ENCODE measurements at places on chromosomes 6 and 20.

DNA sequence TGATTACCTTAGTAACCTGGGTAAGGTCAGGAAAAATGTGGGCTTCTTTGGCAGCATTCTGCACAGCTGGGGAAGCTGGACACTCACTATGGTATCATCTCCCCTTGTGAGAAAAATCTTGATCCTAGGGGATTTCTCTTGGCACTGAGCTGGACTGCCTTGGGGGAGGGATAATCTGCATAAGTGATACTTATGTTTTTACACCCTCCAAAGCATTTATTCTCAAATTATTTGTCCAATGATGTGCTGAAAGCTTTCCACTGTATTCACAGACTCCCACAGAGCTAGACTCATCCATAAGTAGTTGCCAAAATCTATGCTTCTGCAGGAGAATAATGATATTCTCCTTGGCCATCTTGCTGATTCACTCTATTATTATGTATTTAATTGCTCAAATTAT is 121.5 kb upstream of the CNR1 start:
- DNase-seq: no peak

GRCh38 chr6:5582762-5583161 is 321.4 kb downstream of the FARS2 start:
- no peak for DNase-seq

DNA sequence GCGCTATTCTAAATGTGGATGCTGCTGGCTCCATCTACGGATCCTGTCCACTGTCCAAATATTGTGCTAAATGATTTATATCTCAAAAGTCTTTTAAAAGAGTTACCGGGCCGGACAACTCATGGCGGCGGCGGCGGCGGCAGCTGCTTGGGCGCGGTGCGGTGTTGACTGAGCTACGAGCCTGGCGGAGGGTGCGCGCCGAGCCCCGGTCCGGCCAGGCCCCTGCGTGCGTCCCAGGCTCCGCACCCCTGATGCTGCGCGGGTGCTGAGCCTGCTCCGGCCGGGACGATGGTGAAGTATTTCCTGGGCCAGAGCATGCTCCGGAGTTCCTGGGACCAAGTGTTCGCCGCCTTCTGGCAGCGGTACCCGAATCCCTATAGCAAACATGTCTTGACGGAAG is 303.4 kb downstream of the CENPW start:
- DNase-seq: no peak

DNA sequence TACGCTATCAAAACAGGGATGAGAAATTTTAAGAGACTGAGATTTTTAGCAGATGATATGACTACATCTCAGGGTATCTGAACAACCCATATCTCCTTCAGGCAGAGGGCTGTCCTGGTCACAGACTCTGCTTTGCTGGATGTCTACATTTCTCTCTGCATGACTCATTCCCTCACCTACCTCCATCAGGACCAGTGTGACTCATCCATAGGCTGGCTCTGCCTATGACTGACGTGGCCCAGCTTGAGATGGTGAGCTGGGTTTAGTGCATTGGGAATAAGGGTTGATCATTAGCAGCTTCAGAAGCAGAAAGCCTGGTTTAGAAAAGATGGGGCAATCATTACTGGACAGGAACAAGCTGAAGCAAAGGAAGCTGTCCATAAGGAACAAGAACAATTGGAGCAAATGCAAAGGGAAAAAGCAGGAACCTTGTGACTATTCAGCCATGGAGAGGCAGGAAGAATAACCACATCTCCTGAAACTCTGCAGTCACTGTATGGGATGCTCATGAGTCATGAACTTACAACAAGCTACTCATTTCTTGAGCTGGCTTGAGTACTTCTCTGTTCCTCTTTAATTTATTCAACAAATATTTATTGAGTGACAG is 86.4 kb upstream of the CBLN4 start:
- peak; percentile 29 for DNase-seq

DNA sequence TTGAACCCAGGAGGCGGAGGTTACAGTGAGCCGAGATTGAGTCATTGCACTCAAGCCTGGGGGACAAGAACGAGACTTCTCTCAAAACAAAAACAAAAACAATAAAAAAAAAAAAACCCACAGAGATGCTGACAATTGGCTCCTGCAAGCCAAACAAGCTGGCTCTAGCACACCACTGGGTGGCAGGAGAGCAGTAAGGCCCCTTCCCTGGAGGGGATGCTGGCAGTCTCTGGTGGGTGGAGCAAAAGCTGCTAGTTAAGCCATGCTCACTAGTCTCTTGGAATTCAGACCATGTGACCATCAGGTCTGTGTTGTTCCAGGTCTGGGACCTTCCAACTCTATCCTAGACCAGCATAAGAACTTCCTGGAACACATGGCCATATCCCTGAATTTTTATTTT is 18.9 kb upstream of the DSN1 start:
- DNase-seq: peak; percentile 92

Data from HT-29 (cell line).